Renal pelvis (tissue), 12 donors: ENCODE measurements at places on chromosomes 3 and 15. TPM values are rescaled to one million over a fixed set of nuclear protein-coding genes. Genes with fewer than 3 reads are reported as not detected.

Gene POLQ
- 9.7 TPM for polyA plus RNA-seq

DNA sequence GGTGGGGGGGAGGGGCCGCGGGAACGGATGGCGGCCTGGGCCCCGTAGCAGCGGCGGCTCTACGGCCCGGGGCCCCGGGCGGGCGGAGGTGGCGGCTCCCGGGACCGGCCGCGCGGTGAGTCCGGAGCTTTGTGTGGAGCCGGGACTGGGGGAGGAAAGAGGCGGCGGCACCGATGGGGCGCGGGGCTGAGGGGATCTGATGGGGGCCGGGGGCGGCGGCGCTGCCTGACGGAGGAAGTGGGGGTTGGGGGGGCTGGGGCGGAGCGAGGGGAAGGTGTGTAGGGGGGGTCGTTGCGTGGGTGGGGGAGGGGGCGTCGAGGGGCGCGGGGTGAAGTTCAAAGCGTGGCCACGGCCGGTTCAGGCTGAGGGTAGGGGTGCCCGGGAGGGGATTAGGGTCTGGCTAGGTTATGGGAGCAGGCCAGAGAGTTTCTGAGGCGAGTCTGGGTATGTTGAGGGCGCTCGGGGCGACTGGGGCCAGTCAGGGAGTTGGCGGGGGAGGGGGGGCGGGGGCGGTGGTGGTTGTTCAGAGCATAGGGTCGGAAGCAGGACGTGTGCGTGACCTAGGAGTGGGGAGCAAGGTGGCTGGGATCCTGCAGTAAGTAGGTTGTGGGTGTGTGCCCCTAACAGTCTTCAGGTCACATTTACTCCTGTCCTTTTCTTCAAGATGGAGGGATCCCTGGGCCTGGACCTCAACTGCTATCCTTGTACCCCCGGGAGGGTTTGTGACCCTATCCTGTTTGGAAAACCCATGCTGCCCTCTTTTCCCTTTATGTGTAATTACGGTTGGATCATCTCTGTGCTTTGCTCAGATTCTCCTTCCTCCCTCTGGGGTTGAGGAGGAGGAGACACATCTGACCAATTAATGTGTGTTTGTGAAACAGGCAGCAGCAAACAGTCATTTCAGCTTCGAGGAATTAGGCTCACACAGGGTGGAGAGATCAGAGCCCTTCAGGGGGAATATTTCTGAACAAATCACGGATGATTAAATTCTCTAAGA, 644 bp downstream of the ZNF609 start:
- peak; percentile 69 for DNase-seq

DNA sequence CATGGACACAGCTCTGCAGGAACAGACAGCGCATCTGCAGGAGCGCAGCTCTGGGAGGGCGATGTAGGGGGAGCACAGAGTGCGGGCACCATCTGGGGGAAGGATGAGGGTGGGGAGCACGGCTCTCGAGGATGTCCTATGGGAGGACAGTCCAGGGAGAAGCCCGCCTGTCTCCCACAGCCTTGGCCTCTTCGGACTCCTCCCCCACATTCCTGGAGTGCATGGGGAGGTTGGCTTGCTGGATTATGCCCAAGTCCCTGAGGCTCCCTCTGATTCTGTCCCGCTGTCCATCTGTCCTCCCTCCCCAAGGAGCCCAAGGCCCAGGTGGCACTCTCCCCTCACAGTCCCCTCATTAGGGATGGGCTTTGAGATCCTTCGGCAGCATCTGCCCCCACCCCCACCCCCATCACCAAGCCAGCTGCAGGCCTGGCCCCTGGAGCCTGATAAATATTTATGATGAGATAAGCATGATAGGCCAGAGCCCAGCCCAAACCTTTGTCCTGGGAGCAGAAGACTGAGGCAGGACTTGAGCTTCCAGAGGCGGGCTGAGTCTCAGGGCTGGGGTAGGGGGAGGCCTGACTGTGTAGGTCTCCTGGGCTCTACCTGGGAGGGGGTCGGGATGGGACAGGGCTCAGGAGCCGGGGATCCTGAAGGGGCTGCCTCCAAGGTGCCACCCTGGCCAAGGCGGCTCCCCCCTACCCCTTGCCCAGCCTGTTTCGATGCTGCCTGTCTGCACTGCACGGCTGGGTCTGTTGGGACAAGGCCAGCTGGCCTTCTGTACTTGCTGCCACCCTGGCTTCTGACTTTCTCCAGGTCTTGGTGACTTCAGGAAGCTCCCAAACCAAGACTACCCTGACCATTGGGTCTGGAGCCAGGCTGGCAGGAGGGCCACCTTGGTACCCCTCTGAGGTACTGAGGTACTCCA, 28.6 kb upstream of the SEMA3F start:
- peak; percentile 82 for DNase-seq

DNA sequence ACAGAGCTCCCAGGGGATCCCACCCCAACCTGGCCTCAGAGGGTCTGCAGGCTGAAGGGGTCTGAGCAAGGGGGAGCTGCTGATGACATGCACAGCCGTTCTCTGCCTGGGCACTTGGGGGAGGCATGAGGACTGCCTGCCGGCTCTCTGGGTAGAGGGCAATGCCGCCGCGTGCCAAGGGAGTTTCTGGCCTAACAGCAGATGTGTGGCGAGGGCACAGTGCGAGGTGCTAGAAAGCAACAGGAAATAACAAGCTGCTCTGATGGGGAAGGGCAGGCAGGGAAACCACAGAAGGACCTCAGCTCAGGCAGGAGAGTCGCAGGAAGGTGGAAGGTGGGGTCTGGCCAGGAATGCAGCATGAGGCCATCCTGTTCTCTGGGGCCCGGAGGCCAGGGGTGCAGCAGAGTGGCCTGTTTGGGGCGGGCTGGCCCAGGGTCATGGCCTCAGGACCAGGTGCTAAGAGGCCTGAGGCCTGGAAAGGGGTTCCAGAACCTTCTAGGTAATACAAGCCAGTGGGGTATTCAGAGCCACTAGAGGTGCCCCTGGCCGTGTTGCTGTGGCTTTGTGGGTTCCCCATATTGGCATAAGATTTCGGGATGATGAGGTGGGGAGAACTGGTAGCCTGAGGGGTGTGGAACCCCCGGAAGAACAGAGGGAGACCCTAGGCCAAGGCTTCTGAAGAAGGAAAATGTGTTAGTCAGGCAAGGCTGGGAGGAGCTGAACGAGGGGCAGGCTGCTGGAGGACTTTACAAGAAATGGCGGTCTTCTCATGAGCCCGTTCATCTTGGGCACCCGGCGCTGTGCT, 41.2 kb downstream of the RGMA start:
- DNase-seq = no peak

DNA sequence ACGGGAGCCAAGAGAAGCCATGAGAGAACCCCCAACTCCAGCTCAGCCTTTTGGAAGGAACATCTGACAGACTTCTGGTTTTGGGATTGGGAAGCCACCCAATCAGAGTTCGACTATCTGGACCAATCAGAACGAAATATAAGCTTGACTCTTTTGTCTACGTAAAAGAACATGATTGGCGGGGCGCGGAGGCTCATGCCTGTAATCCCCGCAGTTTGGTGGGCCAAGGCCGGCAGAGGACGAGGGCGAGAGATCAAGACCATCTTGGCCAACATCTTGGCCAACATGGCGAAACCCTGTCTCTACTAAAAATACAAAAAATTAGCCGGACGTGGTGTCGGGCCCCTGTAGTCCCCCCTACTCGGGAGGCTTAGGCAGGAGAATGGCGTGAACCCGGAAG, 380.3 kb downstream of the TBL1XR1 start:
- DNase-seq = no peak

Gene CMTM6
- 65.1 TPM for polyA plus RNA-seq

Gene TAGLN3
- 2.3 TPM for polyA plus RNA-seq

DNA sequence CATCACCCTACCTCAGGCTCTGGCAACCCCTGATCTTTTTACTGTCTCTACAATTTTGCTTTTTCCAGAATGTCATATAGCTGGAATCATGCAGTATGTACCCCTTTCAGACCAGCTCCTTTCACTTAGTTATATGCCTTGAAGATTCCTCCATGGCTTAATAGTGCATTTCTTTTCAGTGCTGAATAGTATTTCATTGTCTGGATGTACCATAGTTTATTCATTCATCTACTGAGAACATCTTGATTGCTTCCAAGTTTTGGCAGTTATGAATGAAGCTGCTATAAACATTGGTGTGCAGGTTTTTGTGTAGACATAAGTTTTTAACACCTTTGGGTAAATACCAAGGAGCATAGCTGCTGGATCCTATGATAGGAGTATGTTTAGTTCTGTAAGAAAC, 50.8 kb upstream of the ANP32A start:
- DNase-seq = no peak

DNA sequence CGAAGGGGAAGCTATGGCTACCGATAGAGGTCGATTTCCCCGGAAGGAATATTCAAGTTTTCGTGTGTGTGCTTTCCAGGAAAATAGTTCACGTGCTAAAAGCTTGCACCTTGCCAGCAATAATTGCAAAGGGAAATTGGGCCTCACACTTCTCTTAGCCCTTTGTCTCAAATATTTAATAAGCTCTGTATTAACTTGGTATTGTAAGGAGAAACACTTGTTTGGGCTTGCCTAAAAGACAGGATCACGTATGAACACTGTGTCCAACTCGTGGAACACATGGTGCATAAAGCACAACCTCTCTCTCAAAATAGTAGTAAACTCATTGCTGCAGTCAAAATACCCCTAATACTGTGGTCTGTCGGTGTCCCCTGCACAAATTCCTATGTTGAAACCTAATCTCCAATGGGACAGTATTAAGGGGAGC, 352 bp upstream of the TMF1 start:
- DNase-seq = no peak

- no peak for DNase-seq
Measured at GRCh38 chr15:31452595-31453557, 126.2 kb downstream of the KLF13 start.

Gene THPO
- polyA plus RNA-seq = 2.5 TPM

GRCh38 chr3:183253528-183254486, 754 bp downstream of the B3GNT5 start:
- DNase-seq = peak; percentile 61

Gene ST3GAL6
- 50.6 TPM for polyA plus RNA-seq

GRCh38 chr3:170713653-170714052, 127.8 kb upstream of the SLC7A14 start:
- DNase-seq = no peak

DNA sequence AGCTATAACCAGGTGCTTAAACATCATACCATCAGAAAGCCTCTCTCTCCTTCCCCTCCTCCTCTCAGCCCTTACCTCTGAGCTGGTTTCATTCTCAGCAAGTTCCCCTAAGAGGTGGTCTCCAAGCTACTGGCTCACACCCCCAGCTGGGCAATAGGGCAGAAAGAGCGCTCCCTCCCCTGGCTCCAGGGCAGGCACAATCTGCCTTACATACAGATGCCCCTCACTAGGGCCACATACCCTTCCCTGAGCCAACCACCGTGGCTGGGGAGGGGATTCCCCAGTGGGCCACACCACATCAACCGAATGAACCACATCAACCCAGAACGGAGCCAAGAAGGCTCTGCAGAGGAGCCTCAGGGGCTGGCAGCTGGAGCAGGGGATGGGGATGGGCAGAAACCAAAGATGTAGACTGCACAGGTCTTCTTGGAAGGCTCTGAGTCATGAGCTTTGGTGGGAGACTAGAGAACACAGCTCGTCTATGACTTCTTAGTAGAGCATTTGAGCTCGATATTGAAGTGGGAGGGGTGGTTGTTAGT, 4.6 kb upstream of the FBLN2 start:
- DNase-seq = no peak

Gene CNTN3
- 5.4 TPM for polyA plus RNA-seq

Gene ARGFX
- not detected for polyA plus RNA-seq

DNA sequence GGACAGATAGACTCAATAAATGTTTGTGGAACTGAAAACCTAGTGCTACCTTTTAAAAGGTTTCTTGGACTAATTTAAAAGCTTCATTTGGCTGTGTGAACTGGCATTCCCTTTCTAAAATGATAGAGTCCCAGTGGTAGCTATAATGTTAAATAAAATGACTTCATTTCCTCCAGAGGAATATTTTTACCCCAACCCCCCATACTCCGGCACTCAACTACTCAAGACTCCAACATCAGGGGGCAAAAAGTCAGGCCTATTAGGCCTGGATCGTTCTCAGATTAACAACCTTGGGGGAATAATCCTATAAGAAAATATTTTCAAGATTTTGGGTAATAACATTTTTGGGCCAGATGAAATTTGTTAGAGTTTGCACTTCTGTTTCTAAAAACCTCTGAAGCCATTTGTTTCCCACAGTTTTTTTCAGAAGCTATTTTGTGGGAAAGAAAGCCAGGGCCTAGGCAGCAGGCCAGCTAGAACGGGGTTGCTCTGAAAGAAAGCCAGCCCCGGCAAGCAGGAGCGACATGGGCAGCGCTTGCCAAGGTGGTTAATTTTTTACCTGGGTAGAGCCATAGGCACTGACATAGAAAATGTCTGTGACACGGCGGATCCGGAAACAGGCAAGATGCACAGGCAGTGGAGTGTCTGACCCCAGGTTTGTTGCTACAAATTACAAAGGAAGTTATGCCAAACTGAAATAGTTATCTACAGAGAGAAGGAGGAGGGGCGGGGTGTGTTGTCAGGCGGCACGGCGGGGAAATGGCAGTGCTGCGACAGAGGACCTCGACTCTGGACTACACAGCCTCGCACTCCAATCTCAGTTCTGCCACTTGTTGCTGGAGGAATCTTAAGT, 84.6 kb downstream of the MAGI1 start:
- peak; percentile 64 for DNase-seq

Gene CKMT1A
- 3.5 TPM for polyA plus RNA-seq

Gene FMN1
- polyA plus RNA-seq = 15.1 TPM

DNA sequence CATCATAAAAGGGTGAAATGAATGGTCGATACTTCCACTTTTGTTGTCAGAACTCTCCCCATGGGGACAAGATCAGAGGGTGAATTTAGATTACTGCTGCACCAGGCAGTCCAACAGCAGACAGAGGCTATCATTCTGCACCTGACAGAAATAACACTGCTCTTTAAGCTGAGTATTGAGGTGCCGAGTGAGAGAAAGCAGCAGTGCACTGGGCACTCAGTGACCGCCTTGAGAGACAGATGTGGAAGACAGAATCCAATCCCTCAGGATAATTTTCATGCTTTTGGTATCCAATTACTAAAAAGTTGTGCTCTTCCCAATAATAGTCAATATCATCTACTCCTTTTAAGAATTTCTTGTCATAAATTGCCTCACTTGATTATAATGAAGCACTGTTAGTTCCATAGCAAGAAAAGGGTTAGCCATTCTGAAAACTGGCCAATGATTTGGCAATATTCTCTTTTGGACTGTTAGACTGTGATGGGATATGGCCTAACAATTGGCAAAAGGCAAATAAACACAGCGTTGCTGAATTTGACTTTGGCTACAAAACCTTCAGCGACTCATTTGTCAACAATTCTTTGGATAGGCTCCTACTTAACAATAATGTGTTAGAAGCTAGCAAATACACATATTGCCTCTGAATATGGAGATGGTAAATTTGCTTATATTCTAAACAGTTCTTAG, 5.5 kb downstream of the FGF7 start:
- no peak for DNase-seq

Gene HAUS2
- 18.2 TPM for polyA plus RNA-seq

Gene CYP19A1
- polyA plus RNA-seq = not detected

- DNase-seq = no peak
Measured at GRCh38 chr3:145942052-145942451, 218.9 kb downstream of the PLOD2 start.

DNA sequence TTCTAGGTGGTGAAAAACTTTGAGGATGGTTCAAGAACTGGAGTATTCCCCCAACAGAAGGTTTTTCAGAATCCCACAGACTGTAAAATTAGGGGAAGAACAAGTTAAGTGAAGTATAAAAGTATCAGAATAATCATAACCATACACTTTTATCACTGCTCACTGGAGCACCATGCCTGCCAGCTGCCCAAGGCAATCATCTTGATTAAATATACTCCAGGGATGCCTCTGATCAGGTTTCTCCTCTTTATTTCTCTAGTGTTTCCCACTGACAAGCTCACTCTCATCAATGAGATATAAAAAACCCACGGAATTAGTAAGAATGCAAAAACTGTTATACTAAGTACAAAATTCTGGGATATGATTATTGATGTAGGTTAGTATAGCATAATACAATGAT, 108.0 kb downstream of the STAG1 start:
- DNase-seq = no peak

GRCh38 chr3:129794311-129795185, 99.0 kb downstream of the TMCC1 start:
- DNase-seq = peak; percentile 74
